T-cell (primary cell): ENCODE measurements at places on chromosomes 1 and 21.

DNA sequence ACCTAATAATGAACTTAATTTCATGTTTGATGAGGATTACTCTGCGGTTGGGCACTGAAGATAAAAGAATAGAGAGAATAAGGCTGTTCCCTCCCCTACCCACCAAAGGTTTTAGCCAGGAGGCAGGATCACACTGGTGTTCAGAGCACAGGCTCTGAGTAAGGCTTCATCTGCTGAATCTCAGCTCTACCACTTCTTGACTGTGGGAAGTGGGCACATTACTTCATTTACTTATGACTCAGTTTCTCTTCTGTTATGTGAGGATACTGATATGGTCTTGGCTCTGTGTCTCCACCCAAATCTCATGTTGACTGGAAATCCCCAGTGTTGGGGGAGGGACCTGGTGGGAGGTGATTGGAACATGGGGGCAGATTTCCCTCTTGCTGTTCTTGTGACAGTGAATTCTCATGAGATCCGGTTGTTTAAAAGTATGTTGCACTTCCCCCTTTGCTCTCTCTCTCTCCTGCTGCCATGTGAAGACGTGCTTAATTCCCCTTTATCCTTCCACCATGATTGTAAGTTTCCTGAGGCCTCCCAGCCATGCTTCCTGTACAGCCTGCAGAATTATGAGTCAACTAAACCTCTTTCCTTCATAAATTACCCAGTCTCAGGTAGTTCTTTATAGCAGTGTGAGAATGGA is 79.7 kb downstream of the SMYD2 start:
- DNase-seq = no peak

- DNase-seq = no peak
These were observed 1.8 kb downstream of the CDC42BPA start for GRCh38 chr1:227316456-227316855.

DNA sequence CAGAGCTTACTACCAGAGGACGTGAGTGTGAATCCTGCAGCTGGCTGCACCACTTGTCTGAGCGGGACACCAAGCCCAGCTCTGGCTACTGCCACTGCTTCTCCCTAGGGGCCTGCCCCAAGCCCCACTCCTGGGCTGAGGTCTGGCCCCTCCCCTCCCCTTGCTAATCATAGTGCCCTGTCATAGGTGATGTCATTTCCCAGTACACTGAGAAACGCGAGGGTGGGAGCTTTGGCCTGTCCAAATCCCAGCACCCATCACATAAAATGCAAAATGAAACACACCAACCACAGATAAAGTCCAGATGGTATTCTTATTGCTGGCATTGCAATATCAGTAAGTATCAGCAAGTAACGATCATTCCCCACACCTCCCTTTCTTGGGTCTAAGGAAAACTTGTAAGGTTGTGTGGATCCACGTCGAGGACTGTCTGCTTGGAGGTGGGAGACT is 77.7 kb downstream of the TOMM20 start:
- no peak for DNase-seq

- DNase-seq = no peak
These were observed 453.1 kb downstream of the LTN1 start for GRCh38 chr21:28539623-28539988.

DNA sequence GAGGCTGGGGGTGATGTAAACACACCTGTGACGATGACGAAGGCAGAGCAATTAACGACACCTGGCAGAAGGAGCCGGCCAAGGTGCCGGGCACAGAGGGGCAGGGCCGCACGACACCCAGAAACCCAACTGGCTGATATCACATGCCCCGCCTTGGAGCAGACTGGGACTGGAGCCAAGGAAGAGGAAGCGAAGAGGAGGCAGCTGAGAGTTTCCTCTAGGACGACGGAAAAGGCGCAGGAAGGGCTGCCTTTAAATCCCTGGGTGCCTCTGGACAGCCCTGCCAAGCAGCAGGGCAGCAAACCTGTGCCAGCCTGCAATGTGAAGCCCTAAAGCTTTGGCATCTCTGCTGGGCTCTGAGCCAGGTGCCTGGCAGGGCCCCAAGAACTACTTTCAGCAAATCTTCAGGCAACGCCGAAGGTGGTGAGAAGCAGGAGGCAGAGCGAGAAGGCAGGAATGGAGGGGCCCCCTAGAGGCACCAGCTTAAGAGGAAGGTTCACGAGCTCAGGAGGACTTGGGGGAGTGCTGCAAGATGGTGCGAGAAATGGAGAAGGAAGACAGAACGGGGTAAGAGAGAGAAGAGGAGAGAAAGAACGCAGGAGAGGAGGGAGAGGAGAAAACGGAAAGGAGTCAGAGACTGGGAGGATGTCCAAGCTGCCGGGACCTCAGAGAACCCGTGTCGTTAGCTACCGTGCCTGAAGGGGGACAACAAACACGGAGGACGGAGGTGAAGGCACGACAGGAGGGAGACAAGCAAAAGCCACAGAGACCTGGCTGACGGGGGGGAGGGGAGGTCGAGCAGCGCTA is 25.3 kb upstream of the PEF1 start:
- DNase-seq = peak; percentile 33

DNA sequence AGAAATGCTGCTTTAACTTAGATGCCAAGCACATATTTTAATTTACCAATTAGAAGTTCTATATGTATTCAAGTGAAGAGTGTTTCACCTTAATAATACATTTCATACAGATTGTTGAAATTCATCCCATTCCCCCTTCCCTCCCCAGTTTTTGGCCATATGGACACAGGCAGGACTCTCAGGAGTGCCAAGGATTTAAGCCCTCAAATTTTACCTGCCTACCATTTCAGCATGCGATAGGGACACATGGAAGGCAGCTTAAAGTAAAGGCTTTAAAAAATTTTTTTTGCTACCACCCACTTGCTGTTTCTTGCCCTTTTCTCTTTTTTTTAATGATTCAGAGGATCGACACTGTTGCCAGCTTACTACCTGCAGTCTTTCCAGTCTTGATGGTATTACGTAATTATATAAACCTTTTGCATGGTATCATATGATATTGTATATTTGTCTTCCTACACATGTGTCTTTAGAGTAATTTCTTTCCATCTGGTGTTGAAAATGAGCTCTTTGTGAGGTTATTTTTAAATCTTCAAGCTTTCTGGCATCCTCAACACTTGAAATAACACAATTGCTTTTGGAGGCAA is 7.0 kb downstream of the EPB41 start:
- DNase-seq = no peak

DNA sequence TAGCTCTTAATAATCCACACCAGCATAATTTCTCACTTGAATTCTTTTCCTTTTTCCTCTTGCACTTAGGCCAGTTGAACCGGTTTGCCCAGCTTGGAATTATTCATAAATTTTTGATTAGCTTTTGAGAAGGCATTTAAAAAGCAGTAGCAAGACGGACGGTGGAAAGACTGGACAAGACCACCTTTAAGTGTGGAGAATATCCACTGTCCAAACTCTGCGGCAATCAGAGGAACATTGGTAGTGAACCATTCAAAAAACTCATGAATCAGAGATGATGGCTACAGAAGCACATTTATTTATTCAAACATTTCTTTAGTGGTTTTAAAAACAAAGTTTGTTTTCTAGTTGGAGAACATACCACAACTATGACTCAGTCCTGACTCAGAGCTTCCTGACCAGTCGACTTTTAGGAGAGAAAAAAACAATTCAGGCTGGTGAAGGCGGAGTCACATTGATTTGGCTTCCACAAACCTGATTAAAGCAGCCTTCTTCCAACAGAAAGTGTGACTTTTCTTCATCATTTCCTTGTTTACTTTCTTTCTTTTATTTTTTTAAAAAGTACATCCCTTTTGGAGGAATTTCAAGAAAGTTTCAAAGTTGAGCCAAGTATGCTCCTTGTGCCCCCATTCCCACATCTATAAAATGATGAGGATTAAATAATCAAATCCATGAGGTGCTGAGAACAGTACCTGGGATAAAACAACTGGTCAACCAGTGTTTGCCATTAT is 128.8 kb downstream of the ADSS2 start:
- peak; percentile 39 for DNase-seq

GRCh38 chr1:33327587-33328325 is 6.9 kb upstream of the A3GALT2 start:
- no peak for DNase-seq

DNA sequence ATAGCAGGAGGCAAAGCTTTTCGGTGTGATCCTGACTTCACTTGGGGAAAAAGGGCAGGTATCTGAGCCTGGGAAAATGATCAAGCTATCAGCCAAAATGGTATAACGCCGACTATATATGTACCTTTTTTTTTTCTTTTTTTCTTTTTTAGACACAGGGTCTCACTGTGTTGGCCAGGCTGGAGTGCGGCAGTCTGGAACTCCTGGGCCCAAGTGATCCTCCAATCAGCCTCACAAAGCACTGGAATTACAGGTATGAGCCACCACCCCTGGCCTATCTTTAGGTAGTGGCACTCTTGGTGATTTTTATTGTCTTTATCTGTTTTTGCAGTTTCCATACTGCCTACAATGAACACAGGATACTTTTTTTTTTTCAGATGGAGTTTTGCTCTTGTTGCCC is 1.3 kb upstream of the ICMT start:
- DNase-seq = no peak

DNA sequence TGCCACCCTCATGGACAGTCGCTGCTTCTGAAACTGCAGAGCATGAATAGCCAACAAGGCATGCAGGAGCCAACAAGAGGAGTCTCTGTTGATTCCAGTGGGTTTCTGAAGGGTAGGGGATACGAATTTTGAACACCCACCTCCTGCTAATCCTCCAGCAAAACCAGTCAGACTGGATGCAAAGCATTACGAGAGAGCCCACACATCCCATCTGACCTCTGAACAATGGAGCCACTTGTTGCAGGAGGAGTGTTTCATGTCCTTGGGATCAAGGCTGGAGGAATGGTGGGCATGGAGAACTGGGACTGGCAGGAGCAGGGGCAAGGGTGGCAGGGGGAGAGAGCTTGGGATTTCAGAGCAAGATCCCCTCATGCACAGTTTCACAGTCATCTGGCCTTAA is 1.6 kb downstream of the VTCN1 start:
- no peak for DNase-seq

- DNase-seq = no peak
These were observed 4.7 kb downstream of the PRKACB start for GRCh38 chr1:84148758-84149157.

GRCh38 chr1:204199579-204199978 is 3.3 kb upstream of the KISS1 start:
- no peak for DNase-seq

DNA sequence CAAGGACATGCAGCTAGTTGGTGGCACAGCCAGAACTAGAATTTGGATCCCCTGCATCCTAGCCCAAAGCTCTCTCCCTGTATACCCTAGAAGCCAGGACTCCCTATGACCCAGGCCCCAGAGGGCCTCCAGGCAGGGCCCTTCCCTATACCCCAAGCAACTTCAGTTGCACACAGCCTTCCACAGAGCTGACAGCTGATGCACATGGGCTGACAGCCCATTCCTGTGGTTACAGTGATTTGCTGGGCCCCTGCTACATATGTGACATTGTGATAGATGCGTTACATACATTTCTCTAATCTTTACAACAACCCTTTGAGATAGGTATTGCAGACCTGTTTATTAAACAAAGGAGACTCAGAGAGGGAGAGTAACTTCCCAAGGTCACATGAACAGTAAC is 5.8 kb downstream of the ATP1A2 start:
- DNase-seq = no peak

- DNase-seq = no peak
These were observed 65.8 kb downstream of the TRABD2B start for GRCh38 chr1:47931395-47931794.

DNA sequence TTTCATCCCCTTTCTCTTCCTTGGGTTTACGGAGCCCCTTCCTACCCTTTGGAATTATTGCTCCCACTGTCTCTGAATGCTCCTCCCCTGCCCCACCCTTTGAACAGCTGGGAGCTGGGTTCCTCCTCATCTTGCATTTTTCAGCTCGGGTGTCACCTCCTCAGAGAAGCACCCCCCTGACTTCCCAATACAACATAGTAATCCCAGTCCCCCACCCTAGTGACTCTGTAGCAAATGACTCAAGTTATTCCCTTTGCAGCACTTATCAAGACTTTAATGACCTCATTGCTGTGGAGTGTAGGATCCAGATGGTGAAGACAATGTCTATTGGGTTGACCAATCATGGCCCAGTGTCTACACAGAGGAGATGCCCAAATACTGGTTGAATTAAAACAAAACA is 8.9 kb upstream of the VWA5B1 start:
- DNase-seq = no peak

DNA sequence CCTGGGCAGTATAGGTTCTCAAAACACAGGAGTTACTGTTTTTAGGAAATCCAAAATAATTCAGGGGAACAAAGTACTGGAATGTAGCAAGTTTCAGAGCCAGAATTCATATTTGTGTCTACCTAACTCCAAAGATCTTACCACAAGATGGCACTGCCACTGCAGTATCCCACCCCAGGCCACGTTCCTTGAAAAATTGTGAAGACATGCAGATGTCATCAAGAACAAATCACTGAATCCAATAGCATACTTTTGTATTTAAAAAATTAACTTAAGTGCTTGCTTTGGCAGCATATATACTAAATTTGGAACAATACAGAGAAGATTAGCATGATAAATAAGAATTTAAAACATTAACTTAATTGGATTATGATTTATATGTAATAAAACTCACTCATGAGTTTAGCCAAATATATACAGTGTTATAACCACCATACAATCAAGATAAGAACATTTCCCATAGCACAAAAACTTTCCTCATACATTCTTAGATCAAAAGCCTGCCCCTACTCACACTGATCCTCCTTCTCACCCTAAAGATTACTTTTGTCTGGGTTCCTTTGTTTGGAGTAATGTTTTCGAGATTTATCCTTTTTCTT is 209.9 kb downstream of the FAF1 start:
- DNase-seq = no peak

GRCh38 chr1:206484901-206485300 is 14.6 kb downstream of the IKBKE start:
- DNase-seq = no peak

DNA sequence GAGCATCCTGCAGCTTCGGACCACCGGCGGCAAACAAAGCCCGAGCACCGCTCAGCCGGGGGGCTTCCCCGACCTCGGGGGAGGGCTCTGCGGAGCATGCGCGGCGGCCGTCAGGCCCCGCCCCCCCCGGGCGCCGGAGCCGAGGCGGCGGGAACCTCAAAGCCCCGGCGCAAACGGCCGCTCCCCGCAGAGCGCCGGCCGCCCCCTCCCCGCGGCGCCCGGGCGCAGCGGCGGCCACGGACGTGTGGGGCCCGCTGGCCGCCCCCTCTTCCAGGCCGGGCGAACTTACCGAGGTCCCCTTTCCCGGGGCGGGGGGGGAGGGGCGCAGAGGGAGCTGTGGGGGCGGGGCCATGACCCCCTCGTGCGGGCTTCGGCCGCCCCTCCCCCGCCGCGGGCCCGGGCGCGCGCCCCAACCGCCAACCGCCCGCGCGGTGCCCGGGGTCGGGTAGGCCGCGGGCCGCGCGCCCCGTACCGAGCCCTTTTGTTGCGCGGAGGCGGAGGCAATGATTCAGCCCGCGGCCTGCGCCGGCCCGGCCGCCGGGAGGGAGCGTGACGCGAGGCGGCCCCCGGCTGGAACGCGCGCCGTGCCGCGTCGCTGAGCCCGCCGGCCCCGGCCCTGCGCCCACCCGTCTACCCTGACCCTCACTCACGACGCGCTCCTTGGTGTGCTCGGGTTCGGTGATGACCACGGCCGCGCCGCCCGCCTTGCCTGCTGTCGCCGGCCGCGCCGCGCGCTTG is 1.7 kb downstream of the RCC2 start:
- DNase-seq = no peak

GRCh38 chr1:47823040-47823808 is 174.0 kb downstream of the TRABD2B start:
- DNase-seq = no peak
